ENCODE measurements at places on chromosomes 4 and X.

DNA sequence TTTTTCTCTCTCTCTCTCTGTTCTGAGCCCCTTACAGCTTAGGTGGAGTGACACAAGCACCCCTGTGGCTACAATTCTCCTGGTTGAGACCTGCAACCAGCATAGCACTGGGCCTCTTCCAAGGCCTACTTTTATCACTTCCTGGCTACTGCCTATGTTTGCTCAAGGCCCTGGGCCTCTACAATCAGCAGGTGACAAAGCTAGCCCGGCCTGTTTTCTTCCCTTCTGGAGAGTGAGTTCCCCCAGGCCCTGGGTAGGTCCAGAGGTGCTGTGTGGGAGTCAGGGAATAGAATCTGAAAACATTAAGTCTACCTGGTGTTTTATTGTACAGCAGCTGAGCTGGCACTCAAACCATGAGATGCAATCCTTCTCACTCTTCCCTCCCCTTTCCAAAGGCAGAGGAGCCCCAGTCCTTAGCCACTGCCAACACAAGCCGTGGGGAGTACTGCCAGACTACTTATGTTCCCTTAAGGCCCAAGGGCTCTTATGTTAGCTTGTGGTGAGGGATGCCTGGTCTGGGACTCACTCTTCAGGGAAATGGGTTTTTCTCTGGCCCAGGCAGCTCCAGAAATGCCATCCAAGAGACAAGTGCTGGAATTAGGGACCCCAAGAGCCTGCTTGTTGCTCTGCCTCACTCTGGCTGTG, 23.8 kb upstream of the MAGEC3 start:
- no peak for DNase-seq

GRCh38 chrX:48591255-48591791, 6.0 kb upstream of the WDR13 start:
- DNase-seq: peak; percentile 42

- no peak for DNase-seq
Observed at GRCh38 chrX:20046223-20046622, 55.4 kb upstream of the BCLAF3 start.

DNA sequence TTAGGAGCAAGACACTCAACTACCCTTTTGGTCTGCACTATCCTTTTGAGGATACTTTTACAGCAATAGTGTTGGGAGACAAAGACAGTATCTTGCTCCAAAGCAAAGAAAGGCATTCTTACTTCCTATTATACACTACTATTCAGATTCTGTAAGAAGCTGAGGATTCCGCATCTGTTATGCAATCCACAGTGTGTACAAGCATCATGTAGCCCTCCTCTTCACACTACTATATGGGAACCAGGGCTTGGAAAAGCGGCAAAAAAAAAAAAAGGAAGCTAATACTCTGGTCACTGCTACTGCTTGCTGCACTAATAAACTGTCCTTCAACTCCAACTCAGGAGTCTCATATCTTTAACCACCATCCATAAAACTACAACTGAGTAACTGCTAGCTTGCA, 59.1 kb downstream of the FBXW7 start:
- DNase-seq: no peak

- DNase-seq: no peak
Observed at GRCh38 chr4:54779476-54780148, 121.9 kb downstream of the KIT start.

DNA sequence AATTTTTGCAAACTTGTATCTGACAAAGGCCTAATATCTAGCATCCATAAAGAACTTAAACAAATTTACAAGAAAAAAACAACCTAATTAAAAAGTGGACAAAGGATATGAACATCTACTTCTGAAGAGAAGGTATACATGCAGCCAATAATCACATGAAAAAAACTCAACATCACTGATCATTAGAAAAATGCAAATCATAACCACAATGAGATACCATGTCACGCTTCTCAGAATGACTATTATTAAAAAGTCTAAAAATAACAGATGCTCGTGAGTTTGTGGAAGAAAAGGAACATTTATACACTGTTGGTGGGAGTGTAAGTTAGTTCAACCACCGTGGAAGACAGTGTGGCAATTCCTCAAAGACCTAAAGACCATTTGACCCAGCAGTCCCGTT, 24.0 kb downstream of the CEP44 start:
- DNase-seq: no peak

DNA sequence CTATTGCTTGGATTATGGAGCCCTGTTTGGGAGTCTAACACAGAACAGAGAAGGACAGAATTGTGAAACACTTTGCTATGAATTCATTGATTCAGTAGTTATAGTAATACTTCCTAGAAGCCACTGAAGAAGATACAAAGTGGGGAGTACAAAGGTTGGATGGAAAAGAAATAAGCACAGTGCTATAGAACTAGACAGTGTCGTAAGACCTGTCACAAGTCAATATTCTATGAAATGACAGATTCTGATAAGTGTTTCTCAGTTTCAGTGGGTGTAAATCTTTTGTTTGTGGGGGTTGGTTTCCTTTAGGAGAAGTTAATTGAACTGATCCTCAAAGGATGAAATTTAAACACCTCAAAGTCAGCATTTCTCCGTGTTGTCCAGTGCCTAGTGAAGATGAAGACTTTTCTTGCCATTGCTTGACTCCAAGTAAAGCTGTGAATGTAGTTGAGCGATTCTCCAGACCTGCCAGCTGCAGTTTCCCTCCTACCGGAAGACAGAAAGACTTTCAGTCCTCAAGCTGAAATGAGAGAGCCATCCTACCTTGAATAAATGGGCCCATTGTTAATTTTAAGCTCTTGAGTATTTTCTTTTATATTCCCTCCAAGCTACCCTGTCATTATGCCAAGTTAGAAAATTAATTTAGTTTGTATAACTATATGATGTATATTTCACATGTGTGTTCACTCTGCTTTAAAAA, 7.9 kb downstream of the PDLIM5 start:
- DNase-seq: no peak

All from MG63 (cell line).